ENCODE measurements at places on chromosomes 1 and 21.

- DNase-seq = no peak
Observed at GRCh38 chr1:15184436-15185241, 31.1 kb downstream of the TMEM51 start.

DNA sequence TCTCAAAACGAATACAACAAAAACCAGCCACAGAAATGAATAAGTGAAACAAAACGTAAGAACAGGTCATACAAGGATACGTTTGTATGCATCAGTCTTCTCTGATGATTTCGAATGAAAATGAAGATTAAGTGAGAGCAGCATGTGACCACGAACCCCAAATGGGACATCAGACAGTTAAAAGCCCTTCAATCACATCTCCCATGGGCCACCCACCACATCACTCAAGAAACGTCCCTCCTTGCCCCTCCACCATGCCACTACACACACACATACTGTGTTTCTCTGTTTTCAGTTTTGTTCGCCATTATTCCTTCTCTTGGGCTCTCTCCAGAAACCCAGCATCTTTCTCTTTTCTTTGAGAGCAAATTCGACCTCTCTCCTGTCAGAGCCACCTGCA, 355.6 kb upstream of the KAZN start:
- DNase-seq = no peak

- DNase-seq = no peak
Observed at GRCh38 chr1:71424536-71424935, 343.7 kb upstream of the ZRANB2 start.

- no peak for DNase-seq
Observed at GRCh38 chr1:201491896-201492511, 14.9 kb downstream of the CSRP1 start.

DNA sequence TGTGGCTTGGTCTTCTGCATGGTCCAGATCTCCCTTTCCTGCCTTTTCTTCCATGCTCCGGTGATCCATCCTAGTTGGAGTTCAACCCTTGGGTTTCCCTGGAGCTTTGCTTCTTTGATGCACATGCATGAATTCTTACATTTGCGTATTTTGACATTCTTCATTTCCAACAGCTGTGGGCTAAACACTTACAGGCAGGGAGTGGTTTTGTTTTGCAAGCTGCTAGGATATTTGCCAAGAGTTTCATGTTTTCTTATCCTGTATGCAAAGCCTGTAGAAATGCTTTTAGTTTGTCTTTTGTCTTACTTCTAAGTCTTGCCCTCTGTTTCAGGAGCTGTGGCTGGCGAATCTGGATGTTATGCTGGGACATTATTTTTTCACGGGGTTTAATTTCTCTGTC, 90.3 kb upstream of the PAXBP1 start:
- DNase-seq = no peak

GRCh38 chr1:43253173-43253572, 16.6 kb upstream of the TMEM125 start:
- DNase-seq = no peak

DNA sequence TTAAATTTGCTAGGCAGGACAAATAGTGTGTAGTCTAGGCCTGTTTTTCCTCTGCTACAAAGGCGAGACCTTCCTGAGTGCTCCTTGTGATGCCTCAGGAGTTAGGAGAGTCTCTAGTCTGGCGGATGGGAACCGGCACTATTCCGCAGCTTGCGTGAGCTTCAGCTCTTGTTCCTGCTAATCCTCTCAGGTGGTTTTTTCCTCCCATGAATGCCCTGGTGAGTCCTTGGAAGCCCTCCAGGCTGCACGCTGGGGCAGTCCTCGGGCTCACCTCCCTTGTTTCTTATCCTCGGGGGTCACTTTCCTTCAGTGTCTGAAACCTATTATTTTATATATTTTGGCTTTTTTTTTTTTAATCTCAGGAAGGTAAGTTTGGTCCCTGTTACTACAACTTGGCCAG, 28.2 kb downstream of the UTS2 start:
- no peak for DNase-seq

DNA sequence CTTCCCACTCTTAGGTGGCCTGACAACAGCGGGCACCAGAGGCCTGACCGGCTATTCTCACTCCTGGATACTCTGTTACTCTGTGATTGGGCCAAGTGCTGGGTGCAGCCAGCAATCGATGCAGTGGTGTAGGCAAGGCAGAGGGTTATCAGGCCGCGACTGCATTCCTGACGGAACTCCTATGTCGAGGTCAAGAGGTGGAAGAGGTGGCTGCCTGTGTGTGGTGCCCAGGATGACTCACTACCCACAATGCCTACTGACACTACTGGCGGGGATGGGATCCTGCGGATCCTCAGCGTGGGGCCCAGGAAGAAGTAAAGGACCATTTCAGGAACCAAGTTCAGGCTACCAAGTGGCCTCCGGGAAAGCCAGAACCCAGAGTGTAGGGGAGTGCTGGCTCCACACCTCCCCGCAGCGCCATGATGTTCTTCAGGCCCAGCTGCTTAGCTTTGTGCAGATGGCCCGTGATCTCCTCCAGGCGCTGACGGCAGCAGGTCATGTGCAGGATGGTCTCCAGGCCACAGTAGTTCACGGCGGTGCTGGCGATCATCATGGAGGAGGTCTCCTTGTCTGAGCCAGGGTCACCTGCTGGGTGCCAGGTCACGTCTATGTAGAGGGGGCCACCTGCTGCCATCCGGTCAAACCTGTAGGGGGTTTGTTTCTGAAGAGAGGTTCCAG, 4.9 kb downstream of the MTHFR start:
- DNase-seq = no peak

DNA sequence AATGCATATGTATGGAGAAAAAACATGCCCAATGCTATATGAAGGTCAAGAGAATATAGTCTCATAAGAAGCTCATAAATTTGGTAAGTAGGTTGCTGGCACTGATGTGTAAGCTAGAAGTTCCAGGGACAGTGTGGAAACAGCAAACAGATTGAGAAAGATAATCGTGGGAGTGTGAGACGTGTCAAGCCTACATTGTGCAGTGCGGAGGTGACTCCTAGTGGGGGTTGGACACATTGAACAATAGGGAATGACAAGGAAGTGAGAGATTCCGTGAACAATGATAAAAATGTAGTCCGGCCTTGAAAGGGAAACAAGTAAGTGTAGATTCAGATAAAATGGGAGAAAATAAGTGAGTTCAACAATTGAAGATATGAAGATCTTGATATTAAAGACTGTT, 788.4 kb upstream of the PRMT6 start:
- no peak for DNase-seq

DNA sequence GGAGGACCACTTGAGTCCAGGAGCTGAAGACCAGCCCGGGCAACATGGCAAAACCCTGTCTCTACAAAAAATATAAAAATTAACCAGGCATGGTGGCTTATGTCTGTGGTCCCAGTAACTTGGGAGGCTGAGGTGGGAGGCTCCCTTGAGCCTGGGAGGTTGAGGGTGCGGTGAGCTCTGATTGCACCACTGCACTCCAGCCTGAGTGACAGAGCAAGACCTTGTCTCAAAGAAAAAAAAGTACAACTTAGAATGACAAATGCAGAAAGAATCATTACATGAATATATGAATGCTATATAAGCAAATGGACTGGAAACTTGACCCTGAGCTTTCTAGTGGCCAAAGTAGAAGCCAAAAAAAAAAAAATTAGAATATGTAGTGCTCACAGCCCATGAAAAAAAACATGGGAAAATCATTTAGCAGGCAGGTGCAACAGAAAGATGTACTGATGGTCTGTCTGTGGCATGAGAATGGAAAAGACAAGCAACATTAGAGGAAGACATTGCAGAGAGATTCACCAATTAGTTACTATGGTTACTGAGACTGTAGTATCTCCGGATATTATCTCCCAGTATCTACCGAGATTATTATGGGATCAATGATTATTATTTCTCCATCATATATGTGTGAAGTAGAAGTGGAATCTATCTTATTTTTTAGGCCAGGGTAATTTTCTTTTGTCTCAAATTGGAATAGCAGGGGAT, 19.2 kb downstream of the ELAPOR1 start:
- no peak for DNase-seq

GRCh38 chr21:19018529-19018928, 614.9 kb upstream of the TMPRSS15 start:
- no peak for DNase-seq

DNA sequence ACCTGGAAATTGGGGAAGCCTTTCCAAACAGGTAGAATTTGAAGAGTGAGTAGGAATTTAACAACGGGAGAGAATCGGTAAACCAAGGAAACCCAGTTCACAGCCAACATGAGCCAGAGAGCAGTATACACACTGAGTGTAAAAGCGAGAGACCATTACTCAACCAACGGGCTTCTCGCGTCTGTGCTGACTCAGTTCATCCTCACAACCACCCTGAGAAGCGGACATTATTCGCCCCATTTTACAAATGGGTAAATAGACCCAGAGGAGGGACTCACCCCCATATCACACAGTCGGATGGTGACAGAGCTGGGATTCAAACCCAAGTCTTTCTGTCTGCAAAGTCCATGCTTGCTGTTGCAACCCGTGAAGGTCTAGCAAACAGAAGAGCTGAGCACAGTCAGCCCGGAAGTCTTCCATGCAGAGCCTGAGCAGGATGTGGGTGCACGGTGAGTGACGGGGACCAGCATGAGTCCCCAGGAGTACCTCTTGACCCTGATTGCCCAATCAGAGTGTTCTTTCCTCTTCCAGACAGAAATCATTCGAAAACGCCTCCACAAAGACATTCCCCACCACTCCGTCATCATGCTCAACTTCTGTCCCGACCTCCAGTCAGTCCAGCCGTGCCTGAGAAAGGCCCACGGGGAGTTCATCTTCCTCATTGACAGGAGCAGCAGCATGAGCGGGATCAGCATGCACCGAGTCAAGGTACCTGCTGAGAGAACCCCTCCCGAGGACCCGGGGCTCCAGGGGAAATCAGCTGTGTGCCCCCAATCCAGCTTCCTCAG, 32.3 kb downstream of the VWA5B1 start:
- DNase-seq = no peak

- no peak for DNase-seq
Observed at GRCh38 chr1:93346421-93346993, 800 bp downstream of the DR1 start.

- peak; percentile 31 for DNase-seq
Observed at GRCh38 chr1:113255720-113256347, 134.5 kb upstream of the MAGI3 start.

GRCh38 chr1:6412896-6413295, 6.8 kb downstream of the HES2 start:
- no peak for DNase-seq

DNA sequence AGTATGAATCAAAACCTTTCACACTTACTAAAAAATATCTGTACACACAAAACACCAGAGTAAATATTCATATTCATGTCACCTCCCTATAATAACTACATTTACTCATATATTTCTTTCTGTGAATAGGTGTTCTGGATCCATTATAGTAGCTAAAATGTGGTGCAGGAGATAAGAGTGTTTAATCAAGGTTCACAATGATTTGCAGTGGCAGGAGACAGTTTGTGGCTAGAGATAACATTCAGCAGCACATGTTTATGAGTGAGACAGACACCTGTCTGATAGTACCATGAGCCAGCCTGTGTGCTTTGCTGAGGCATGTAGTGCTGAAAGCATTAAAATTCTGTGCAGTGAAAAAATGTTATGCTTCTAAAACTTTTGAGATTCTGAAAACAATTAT, 410.3 kb downstream of the SRGAP2C start:
- no peak for DNase-seq

DNA sequence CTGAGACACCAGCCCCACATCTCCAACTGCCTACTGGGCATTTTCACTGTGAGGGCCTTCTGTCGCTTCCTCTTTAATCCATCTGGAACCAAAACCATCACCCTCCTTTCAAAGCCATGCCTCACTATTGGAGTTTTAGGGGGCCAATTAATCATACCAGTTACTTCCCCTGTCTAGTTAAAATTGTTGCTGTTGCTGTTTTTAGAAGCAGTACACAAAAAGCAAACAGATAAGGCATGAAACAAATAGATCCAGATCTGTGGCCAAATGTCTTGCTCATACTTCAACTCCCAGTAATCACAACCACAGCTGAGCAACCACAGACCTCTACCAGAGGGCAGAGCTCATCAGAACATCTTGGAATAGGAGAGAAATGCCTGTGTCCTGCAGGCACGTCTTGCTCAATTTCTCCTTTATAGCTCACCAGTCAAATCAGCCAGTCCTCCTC, 133.8 kb upstream of the C1orf105 start:
- DNase-seq = no peak

DNA sequence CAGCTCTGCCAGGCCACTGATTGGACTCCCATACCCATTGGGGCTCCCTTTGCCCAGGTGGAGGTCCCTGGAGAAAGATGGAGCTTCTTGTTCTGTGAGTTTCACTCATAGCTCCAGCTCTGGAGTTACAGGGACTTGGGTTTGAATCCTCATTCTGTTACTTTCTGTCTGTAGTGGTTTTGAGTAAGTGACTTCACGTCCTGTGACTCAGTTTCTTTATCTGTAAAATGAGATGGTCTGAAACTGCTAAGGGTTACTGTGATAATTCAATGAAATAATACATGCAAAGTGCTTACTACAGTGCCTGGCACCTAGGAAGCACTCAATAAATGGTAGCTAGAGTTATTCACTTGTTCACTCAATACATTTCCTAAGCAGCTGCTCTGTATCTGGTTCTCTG, 88.5 kb upstream of the SLC2A1 start:
- DNase-seq = no peak

- DNase-seq = no peak
Observed at GRCh38 chr1:177048314-177049069, 116.0 kb downstream of the ASTN1 start.

GRCh38 chr1:30881319-30882181, 27.0 kb downstream of the SDC3 start:
- no peak for DNase-seq

DNA sequence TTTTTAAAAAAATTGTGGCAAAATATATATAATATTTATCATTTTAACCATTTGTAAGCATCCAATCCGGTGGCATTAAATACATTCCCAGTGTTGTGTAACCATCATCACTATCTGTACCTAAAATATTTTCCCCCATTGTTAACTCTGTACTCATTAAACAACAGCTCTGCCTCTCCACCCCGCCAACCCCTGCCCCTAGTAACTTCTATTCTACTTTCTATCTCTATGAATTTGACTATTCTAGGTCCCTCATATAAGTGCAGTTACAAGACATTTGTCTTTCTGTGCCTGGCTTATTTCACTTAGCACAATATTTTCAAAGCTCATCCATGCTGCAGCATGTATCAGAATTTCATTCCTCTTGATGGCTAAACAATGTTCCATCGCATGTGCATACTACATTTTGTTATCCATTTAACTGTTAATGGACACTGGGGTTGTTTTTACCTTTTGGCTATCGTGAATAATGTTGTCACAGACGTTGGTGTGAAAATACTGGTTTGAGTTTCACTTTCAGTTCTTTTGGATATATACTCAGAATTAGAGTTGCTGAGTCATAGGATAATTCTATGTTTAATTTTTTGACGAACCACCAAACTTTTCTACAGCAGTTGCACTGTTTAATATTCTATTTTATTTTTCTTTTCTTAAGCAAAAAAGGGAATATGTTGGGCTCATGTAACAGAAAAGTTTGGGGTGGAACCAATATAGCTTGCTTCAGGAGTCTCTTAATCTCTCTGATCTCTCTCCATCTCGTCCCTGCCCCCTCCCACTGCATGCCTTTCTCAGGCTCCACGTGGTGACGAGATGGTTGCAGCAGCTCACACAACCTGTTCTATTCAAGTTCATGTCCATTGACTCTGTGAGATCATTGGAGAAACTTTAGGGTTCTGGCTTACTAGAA, 25.2 kb upstream of the RCAN1 start:
- DNase-seq = no peak

GRCh38 chr1:201332021-201332420, 45.5 kb downstream of the TNNT2 start:
- no peak for DNase-seq

GRCh38 chr1:2496087-2496622, 20.1 kb downstream of the PLCH2 start:
- no peak for DNase-seq

- DNase-seq = no peak
Observed at GRCh38 chr1:240001177-240001740, 90.4 kb upstream of the FMN2 start.

- DNase-seq = no peak
Observed at GRCh38 chr1:206770531-206771337, at the start of gene IL19. IL19 (plus strand) TSS chr1:206770773; CDS start chr1:206836663, 65,890 bp downstream.

Data from iPS DF 6.9 (cell line).